CD4-positive, alpha-beta T cell treated with Interleukin-15 for 4 hours (primary cell): ENCODE measurements at places on chromosomes 3 and 15.

DNA sequence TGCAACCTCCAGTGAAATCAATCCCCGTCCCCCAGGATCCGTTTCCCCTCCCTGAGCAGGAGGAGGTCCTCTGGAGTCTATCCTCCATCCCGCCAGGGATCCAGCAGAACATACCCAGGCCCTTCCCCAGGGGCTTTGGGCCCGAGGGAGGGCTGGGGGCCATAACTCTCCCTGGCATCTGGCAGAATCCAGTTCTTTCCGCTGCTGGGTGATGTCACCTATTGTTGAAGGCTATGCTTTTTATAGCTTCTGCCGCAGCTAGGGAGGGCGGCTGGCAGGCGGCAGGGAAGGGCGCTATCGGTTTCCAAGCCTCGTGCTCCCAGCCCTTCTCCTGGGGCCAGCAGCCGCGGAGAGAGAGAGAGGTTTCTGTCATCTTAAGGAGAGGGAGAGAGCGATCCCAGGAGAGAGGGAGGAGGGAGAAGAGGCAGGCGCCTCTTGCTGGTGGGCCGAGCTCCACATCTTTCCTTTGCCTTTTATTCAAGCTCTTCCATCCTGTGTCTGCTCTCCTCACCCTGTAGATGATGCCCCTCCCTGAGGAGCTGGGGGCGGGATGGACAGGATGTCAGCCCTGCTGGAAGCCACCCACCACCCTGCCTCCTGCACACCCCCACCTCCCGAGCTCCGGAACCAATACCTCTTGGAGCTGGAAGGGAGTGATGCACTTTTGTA, 120.1 kb downstream of the ANP32A start:
- DNase-seq = no peak

- no peak for DNase-seq
Observed at GRCh38 chr3:112351036-112351435, 18.1 kb downstream of the CD200 start.

GRCh38 chr15:51374131-51374530, 32.7 kb downstream of the GLDN start:
- DNase-seq = no peak

DNA sequence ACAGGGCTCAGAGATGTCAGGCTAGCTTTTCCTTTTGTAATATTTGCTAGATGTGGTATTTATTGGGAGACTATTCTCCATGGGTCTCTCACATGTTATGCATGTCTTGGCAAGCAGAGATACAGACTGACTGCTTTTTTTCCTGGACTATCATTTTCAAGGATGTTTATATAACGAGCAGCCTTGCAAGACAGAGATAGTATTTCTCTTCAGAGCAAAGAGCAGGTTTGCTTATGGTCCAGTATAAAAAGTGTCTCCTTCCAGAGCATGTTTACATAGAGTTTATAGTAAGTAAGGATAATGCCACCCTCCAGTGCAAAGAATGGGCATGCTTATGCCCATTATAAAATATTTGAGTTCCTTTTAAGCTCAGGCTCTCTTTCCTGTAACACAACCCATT, 24.6 kb downstream of the GTF2E1 start:
- DNase-seq = no peak

DNA sequence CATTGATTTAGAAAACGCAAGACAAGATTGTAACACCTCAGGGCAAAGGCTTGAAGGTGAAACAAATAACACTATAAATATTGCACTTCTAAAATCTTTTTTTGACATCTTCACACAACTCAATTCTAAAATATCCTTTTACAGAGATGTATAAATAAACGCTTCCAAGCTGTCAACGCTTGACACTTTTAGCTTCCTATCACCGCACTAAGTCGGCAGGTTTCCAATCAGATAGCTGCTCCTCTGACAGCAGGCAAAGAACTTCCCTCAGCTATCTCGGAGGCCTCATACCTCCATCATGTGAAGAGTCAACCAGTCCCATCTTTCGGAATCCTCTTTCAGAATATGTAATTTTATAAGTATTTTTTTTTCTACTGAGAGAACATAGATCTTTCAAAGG, 71.0 kb downstream of the PCOLCE2 start:
- no peak for DNase-seq

DNA sequence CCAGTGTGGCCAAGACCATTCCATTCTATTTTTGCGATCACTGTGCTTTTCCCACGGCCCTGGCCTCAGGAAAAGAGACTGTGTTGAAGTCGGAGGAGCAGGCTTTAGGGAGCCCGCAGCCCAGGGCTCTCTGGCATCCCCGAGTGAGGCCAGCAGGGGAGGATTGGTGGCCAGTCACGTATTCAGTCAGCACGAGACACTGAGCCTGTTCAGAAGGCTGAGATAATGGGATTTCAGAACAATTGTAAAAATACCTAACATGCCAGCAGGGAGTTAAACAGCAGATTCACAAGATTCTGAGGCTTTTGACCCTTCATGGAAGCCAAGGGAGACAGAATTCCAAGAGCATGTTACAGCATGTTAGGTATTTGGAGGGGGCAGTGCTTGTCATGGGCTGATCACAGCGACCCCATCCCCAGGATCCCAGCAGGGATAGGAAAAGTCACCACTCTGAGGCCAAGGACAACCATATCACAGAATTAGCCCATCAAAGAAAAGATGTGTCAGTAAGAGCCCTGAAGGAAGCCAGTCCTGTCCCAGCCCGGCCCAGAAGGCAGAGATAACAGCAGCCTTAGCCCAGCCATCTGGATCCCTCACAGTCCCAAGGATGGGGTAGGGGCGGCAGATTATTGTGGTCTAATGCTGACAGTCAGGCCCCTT, 40.6 kb downstream of the AMOTL2 start:
- no peak for DNase-seq

- DNase-seq = no peak
Observed at GRCh38 chr15:62698646-62699045, 343.9 kb upstream of the TPM1 start.

DNA sequence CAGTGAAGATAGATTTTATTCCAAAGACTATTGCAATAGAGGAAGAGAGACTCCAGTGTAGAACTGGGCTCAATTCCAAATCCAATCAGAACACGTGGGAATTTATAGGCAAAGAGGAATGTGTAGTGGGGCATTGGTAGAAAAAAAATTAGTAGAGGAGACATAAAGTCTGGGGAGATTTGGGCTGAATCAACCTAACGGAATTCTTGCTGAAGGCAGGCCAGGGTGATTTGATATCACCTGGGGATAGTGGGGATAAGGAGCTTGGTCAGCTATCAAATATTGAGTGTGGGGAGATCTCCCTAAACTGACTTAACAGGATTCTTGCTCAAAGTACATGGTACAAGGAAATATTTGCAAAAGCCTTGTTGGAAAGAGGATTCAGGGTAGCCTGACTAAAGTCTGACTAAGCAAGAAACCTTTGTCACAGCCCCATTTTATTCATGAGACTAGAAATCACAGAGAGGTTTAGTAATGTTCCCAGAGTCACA, 29.6 kb downstream of the SST start:
- DNase-seq = no peak
